T-helper 17 cell (primary cell): ENCODE measurements at places on chromosomes 12 and 14.

GRCh38 chr14:49545071-49545470 lies 41.1 kb downstream of the RPS29 start:
- DNase-seq = no peak

GRCh38 chr12:9328065-9328464 lies 119.9 kb upstream of the PZP start:
- no peak for DNase-seq

DNA sequence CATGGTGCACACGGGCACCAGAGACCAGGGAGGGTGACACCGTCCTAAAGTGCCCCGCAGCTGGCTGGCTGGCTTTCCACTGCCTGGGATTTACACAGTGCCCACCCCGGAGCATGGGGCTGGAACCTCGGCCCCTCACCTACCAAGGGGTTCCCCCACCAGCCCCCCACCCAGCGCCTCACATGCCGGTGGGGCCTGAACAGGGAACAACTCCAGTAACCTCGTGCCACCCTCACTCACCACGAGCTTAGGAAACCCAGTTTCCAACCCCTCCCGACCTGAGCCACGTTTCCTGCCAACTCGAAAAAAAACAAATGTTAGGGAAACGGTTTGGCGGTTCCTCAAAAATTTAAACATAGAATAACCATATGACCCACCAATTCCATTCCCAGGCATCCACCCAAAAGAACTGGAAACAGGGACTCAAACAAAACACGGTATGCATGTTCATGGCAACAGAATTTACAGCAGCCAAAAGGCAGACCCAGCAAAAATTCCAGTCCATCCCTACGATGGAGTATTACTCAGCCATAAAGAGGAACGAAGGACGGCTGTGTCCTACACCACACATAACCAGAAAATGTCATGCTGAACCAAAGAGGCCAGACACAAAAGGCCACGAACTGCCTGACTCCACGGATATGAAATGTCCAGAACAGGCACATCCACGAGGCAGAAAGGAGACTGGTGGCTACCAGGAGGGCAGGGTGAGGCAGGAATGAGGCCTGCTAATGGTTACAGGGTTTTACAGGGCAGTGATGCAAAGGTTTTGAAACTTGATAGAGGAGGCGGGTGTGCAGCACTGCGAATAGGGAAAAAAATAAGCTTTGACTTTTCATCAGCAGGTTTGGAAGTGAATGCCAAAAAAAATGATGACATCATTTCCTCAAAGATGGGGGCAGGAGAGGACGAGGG lies 68.9 kb downstream of the NCOR2 start:
- DNase-seq = no peak

GRCh38 chr14:56208520-56208919 lies 90.3 kb downstream of the PELI2 start:
- no peak for DNase-seq

- no peak for DNase-seq
Observed at GRCh38 chr12:77225373-77225772, 160.0 kb upstream of the E2F7 start.

DNA sequence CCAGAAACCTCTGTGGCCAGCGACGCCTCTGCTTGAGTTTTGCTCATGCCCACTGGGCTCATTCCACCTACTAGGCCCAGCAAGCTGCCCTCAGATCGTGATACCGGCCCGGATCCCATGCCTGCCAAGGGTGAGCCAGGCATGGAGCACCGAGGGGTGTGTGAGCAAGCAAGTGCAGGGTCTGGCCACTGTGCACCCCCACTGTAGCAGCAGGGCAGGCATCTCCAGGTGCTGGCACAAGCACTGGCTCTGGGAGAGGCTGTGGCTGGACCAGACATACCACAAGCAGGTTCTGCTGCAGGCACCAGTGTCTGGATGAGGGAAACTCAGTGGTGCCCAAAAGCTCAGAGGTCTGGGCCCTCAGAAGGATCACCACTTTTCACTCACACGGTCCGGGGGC lies 20.6 kb downstream of the FAM186A start:
- no peak for DNase-seq

DNA sequence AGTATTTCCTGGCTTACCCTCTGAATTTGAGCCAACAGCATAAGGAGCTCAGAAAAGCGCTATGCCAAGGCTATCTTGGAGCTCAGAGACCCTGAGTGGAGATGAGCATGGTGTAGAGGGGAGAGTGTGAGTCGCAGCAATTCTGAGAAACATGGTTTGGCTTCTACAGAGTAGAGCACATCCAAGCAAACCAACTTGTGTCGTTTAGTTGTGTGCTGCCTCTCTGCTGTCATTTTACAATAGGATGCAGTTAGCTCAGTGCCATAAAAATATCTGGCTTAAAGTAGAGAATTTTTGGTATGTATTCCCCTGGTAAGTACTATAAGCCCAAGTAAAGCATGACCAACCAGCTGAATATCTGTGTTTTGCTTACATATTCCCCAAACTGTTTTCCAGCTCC lies 249.2 kb downstream of the TRHDE start:
- no peak for DNase-seq

GRCh38 chr12:685388-685787 lies 22.1 kb upstream of the NINJ2 start:
- peak; percentile 75 for DNase-seq

- DNase-seq = no peak
Observed at GRCh38 chr14:96658611-96659010, 138.6 kb upstream of the VRK1 start.

DNA sequence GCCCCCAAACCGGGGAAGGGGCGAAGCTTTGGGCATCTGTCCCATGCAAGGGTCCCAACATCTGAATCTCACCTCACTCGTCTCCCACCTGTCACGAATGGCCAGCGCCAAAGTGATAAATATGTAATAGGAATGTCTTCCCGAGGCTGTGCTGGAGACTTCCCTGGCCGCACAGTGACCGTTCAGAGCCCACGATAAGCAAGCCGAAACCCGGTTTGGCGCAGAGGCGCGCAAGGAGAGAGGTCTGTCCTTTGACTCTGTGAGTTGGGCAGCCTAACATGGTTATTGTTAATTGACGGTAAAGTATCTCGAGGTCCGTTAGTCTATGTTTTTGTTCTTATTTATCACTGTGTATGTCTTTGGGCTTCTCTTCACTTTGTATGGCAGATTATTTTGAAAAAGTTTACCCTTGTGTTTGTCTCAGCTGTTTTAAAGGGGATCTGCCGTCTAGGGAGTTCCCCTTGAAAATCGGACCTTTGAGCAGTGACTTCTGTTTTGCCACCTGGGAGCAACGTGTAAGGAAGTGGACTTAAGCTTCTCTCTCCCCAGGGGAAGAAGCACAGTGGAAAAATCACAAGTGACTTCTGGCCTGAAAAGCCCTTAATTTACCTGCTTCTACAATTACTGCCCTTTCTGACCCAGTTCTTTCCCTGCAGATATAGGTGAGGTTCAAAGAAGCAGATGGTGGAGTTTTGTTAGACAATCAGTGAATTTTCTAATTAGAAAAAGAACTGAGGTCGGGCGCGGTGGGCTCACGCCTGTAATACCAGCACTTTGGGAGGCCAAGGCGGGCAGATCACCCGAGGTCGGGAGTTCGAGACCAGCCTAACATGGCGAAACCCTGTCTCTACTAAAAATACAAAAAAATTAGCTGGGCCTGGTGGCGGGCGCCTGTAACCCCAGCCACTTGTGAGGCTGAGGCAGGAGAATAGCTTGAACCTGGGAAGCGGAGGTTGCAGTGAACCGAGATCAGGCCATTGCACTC lies 1.1 kb upstream of the TM9SF1 start:
- no peak for DNase-seq

- no peak for DNase-seq
Observed at GRCh38 chr12:124994437-124994975, 1.1 kb downstream of the BRI3BP start.

DNA sequence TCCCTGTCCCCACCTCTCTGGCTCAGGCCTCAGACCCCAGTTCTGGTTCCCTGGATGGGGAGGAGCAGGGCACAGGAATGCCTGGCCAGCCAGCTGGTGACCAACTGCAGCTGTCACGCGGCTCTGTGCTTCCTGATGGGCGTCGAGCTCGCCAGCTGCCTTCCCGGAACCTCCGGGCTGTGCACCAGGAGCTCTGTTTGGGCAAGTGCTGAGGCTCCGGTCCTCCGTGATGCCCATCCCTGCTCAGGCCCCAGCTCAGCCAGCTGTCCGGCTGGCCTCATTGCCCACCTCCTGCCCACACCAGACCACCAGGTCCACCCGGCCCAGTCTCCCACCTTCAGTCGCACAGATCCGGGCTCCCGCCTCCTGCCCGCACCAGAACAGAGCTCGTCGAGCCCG lies 4.8 kb downstream of the IFFO1 start:
- DNase-seq = no peak

DNA sequence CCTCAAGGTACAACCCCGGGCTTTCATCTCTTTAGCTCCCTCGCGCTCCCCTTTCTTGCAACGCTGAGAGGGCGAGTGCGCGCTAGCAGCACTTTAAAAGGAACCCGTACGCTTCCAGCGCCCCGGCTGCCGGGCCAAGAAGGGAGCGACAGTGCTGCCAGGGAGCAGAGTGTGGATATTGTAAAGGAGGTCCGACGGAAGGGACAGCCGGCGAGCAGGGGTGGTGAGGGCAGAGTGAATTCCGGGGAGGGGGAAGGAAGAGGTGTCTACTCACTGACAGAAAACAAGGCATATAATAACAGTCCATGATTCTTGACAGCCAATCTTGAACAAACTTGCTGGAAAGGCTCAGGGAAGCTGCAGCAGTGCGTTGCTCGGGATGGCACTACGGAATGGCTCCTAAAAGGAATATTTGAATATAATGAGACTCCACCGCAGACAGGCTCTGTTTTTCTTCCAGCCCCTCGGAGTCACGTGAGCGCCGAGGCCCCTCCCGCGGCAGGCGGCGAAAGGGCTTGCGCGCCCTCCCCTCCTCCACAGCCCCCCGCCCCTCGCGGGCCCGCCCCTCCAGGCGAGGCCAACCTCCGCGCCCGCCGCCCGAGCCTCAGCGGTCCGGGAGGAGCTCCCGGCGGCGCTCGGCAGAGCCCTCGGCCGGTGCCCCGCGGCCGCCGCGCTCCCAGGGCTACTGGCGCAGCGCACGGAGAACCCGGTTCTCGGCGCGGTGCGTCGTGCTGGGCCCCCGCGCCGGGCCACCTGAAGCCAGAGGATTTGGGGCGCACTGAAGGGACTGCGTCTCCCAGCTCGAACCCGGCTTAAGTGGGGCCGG lies 3.4 kb downstream of the BMP4 start:
- DNase-seq = no peak

DNA sequence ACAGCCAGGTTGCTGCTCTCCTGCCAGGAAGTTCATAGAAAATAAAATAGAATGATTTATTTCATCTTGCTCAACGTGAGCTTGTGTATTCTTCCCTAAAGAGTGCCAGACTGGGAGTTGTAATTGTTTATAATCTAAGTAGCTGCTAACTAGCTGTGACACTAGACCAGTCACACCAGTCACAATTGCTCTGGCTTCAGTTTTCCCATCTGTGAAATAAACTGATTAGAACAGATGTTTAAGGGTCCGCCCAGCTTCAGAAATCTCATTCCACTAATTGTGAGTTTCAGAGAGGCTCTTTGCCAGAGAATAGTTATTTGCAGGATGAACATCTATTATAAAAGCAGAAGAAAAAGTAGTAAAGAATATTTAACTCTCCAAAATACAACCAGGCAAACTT lies 55.6 kb upstream of the ZDHHC17 start:
- no peak for DNase-seq

- DNase-seq = no peak
Observed at GRCh38 chr12:32273712-32274111, 125.6 kb upstream of the FGD4 start.

- DNase-seq = no peak
Observed at GRCh38 chr12:104669851-104670337, 213.1 kb downstream of the CHST11 start.

GRCh38 chr12:67689385-67689784 lies 40.8 kb downstream of the DYRK2 start:
- DNase-seq = no peak

- no peak for DNase-seq
Observed at GRCh38 chr14:76720382-76720813, 40.9 kb upstream of the VASH1 start.

GRCh38 chr14:98961191-98961590 lies 310.8 kb downstream of the BCL11B start:
- DNase-seq = no peak

GRCh38 chr12:89995870-89996269 lies 287.2 kb upstream of the ATP2B1 start:
- no peak for DNase-seq

- DNase-seq = no peak
Observed at GRCh38 chr14:56124327-56124726, 6.1 kb downstream of the PELI2 start.

DNA sequence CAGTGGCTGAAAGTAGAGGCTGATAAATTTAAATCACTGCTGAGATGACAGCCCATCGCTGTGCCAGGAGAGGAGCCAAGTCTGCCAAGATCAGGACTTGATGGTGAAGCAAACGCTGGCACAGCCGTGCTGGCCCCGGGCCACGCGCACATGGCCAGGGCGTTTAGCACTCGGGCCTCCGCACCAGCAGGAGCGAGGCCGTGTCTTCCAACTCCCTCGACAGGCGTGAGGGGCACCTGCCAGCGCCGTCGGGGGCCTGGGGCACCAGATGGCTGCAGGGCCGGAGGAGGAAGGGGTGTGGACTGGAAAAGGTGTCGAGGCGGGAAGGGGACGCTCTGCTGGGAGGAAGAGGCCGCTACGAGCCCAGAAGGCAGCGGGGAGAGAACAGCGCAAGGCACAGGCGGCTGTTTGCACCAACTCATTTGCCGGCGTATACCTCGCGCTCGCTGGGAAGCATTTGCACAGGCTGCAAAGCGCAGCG lies 29.5 kb downstream of the RIMBP2 start:
- no peak for DNase-seq

DNA sequence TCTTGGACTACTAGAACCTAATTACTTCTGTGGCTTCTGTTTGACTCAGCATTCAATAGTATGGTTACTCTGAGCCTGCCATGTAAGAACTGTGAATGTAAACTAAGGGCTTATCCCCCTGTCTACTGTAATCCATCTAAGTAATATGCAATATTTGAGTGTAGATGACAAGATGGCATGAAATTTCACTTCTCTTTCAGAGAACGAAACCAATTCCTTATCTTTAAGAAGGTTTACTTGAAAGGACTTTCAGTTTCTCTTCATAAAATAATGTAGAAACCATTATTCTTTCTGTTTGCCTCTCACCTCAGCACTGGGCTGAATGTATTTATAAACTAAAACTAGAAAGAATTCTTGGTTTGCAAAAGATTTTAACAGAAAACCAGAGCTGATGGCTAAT lies 60.4 kb upstream of the ARID2 start:
- no peak for DNase-seq

GRCh38 chr14:64324895-64325294 lies 30.7 kb upstream of the ESR2 start:
- no peak for DNase-seq

DNA sequence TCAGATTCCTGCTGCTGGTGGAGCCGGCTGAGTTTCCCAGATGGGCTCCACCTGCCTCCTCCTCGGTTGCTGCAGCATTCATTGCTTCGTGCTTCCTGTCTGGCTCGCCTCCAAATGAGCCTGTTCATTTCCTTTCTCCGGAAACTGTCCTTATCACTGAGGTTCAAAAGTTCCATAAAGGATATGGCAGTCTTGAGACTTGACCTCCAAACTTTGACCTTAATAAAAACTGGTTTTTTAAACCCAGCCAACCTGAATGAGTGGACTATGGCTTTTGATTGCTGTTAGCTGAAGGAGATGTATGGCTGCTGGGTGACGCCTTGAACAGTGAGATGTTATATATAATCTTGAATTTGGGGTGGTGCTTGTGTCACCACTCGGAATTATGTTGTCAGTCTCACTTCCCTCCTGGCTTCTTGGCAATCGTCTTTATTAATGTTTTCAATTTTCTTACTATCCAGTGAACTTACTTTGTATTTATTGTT lies 62.7 kb downstream of the RASSF3 start:
- DNase-seq = no peak

GRCh38 chr12:67193704-67194103 lies 75.5 kb upstream of the CAND1 start:
- DNase-seq = no peak
